Kidney (tissue), 22 donors: ENCODE measurements at places on chromosomes 2 and 18. TPM values are rescaled to one million over a fixed set of nuclear protein-coding genes. Genes with fewer than 3 reads are reported as not detected.

The ATG9A gene
- 41.5 TPM for total RNA-seq

The GAREM1 gene
- total RNA-seq, result 47.0 TPM

The UPP2 gene
- 0.19 TPM for total RNA-seq

The CAPN13 gene
- 9.2 TPM for total RNA-seq

The TUBA4B gene
- total RNA-seq, result 0.98 TPM

The GALNT14 gene
- 84.6 TPM for total RNA-seq

The LIMS2 gene
- total RNA-seq, result 101 TPM

GRCh38 chr2:43158259-43158880 lies 68.0 kb downstream of the ZFP36L2 start:
- no peaks in the 10 kb centered on the region for H3K27me3 ChIP-seq
- H3K36me3 ChIP-seq, result no peaks in the 10 kb centered on the region
- H3K4me3 ChIP-seq, result no peak overlapping the region
- no peak for DNase-seq
- H3K4me1 ChIP-seq, result peaks cover 21% of the 10 kb centered on the region

DNA sequence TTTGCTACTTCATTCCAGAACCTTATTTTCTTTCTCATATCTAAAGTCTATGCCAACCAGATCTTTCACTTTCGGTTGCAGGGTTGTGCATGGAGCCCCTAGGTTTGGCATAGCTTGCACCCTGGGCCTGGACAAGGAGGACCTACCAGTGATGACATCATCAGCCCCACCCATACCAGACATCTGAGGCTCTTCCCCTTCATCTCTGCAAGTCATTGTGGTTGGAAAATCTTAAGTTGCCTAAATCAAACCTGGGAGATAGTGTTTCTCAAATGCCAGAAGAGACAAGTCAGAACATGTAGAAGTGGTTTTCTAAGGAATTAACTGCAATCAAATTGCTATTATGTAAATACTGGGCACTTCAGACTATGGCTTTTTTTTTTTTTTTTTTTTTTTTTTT lies 363.3 kb downstream of the ZNF516 start:
- no peak overlapping the region for H3K4me3 ChIP-seq
- DNase-seq, result no peak
- no peaks in the 10 kb centered on the region for H3K27me3 ChIP-seq
- no peaks in the 10 kb centered on the region for H3K36me3 ChIP-seq
- no peaks in the 10 kb centered on the region for H3K4me1 ChIP-seq
- H3K27ac ChIP-seq, result no peak overlapping the region

DNA sequence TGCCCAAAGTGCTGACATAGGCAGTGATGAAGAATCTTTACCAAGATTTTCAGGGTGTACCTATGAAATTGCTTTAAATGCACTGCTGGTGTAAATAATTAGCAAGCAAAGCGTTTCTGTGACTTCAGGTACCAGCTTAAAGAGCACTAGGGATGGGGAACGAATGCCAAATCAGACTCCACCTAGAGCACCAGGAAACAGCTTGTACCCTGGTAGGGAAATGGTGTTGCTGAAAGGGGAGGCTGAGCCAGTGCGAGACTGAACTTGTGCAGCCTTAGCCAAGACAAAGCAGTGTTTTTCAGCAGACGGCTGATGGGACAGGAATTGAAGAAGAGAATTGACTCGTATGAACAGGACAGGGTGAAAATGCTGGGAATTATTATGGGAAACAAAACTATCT lies 65.6 kb downstream of the TWSG1 start:
- DNase-seq, result no peak
- no peaks in the 10 kb centered on the region for H3K27me3 ChIP-seq
- H3K36me3 ChIP-seq, result no peaks in the 10 kb centered on the region
- H3K27ac ChIP-seq, result no peak overlapping the region

- DNase-seq, result peak; percentile 80
- H3K27me3 ChIP-seq, result no peaks in the 10 kb centered on the region
- no peaks in the 10 kb centered on the region for H3K4me1 ChIP-seq
- H3K4me3 ChIP-seq, result no peak overlapping the region
- H3K36me3 ChIP-seq, result no peaks in the 10 kb centered on the region
Observed at GRCh38 chr2:80568011-80568410, 263.5 kb upstream of the LRRTM1 start.

GRCh38 chr2:60708630-60709320 lies 47.3 kb upstream of the PAPOLG start:
- H3K27ac ChIP-seq, result no peak overlapping the region
- H3K4me1 ChIP-seq, result no peaks in the 10 kb centered on the region
- no peak overlapping the region for H3K4me3 ChIP-seq

DNA sequence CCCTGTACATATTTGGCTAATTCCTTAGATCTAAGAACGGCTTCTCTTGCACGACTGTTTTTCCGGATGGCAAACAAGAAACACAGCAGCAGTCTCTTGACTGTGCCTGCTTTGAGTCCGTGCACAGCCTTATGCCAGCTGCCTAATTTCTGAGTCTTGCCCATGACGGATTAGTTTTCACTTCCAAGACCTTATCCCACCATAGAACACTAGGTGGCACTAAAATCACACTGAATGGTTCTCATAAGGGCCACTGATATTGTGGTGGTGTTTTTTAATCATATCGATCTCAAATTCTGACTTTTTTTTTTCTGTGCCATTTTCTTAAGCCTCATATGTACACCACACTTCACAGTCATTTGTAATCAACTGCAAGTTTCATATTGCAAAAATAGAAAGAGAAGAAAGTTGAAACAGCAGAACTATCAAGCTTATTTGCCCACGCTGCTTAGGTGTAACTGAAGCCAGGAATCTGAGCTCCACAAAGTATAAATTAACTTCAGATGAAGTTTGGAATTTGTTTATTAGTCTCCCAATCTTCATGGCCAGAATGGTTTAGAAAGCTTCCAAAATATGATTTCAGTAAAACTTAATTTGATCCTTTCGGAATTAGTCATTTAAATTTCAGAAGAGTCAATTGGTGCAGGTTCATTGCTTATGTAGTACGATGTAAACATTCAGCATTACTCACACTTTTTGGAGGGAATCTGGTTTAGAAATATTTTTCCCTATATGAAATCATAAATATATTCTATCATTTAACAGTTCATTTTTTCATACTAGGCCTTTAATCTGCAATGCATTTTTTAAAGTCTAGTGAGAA lies 45.5 kb upstream of the SCN7A start:
- H3K4me1 ChIP-seq, result no peaks in the 10 kb centered on the region
- H3K4me3 ChIP-seq, result no peak overlapping the region
- H3K27ac ChIP-seq, result no peak overlapping the region
- no peaks in the 10 kb centered on the region for H3K36me3 ChIP-seq
- H3K27me3 ChIP-seq, result no peaks in the 10 kb centered on the region
- peak; percentile 38 for DNase-seq

- no peaks in the 10 kb centered on the region for H3K4me1 ChIP-seq
- no peak for DNase-seq
- H3K27ac ChIP-seq, result no peak overlapping the region
- H3K4me3 ChIP-seq, result no peak overlapping the region
- H3K27me3 ChIP-seq, result no peaks in the 10 kb centered on the region
Observed at GRCh38 chr2:17798338-17798737, 17.9 kb upstream of the MSGN1 start.

DNA sequence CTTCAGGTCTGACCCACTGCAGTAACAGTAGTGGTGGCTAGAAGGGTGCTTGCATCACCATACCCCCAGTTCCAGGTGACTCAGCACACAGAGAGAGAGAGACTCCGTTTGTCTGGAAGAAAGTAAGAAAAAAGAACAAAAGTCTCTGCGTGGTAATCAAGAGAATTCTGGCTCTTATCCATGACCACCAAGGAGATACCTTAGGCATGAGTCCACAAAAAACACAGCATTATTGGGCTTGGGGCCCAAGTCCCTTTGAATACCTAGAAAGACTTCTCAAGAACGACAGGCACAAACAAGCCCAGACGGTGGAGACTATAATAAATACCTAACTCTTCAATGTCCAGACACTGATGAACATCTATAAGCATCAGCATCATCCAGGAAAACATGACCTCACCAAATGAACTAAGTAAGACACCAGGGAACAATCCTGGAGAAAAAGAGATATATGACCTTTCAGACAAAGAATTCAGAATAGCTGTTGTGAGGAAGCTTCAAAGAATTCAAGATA lies 21.7 kb upstream of the BAZ2B start:
- no peaks in the 10 kb centered on the region for H3K4me1 ChIP-seq
- H3K27me3 ChIP-seq, result no peaks in the 10 kb centered on the region
- DNase-seq, result no peak
- H3K36me3 ChIP-seq, result no peaks in the 10 kb centered on the region
- H3K4me3 ChIP-seq, result no peak overlapping the region

- peak overlapping the region; percentile 91 for H3K27ac ChIP-seq
- H3K36me3 ChIP-seq, result no peaks in the 10 kb centered on the region
- peak; percentile 59 for DNase-seq
- H3K4me3 ChIP-seq, result peak overlapping the region; percentile 52
Observed at GRCh38 chr2:9206991-9207640, 504 bp downstream of the ASAP2 start.
